AG08396 (cell line): ENCODE measurements at places on chromosomes 5 and 9.
A peak's percentile ranks its signal among the peaks of the same experiment; 100 is the strongest.

DNA sequence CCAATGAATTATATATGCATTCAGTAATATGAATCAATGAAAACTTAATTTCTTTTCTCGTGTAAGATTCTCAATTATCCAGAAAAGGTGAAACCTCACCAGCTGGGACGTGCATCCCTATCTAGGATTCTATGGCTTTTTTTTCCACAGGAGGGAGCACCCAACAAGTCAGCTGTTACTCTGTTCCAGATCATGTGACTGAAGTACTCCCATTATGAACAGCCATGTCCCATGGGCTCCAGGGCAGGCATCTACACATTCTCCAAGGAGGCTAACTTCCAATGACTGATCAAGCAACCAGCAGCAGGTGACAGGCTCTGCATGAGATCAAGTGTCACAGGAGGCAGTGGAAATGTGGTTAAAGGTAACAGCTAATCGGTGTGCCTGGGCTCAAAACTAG lies 118.8 kb downstream of the ELAVL2 start:
- DNase-seq, result no peak

- no peak for DNase-seq
These were observed 70.4 kb downstream of the RAPGEF1 start for GRCh38 chr9:131669269-131670157.

DNA sequence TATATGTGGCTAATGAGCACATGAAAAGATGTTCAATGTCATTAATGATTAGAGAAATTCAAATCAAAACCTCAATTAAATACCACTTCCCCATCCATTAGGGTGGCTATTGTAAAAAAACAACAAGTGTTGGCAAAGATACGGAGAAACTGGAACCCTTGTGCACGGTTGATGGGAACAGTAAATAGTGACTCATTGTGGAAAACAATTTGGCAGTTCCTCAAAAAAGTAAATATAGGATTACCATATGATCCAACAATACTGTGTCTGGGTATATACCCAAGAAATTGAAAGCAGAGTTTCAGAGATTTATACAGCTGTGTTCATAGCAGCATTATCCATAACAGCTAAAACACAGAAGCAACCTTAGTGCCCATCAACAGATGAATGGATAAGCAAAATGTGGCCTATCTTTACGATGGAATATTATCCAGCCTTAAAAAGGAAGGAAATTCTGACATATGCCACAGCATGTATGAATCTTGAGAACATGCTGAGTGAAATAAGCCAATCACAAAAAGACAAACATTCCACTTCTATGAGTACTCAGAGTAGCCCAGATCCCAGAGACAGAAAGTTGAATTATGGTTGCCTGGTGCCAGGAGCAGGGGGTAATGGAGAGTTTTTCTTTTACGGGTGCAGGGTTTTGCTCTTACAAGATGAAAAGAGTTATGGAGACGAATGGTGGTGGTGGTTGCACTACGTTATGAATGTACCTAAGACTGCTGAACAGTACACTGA lies 41.4 kb upstream of the LRRC14B start:
- no peak for DNase-seq

DNA sequence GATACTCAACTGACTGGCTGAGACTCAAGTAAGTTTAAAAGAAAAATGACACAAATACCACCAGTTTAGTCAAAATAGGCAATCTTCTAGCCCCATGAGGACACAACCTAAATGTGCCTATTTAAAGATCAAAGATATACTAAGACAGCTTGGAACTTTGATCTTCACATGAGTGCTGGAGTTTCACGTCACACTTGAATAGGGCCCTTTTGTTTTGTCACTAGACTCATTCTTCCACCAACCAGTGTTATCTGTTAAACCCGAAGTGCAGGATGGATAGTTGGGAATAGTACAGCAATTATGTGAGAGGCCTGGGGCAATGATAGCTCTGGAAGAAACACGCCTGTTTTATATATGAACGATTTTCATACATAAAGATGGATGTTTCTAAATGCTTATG lies 792.8 kb upstream of the NUDT12 start:
- no peak for DNase-seq

DNA sequence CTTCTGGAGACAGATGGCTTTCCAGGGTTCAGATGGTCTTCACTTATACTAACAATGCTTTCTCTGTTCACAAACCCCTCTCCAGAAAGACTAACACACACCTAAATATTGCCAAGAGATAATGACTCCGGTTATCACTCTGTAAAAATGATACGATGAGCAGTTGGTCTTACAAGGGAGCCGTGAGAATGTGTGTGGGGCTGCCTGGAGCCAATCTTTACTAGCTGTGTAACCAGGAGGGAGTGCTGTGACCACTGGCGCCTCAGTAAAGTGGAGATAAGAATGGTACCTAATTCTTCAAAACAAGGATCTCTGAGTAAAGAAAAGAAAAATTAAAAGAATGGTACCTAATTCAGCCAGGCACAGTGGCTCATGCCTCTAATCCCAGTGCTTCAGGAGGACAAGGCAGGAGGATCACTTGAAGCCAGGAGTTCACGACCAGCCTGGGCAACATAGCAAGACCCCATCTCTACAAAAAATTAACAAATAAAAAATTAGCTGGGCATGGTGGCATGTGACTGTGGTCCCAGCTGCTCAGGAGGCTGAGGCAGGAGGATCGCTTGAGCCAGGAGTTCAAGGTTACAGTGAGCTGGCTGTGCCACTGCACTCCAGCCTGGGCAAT lies 39.9 kb upstream of the IL17B start:
- DNase-seq, result no peak

- no peak for DNase-seq
These were observed 98.4 kb downstream of the MAPKAP1 start for GRCh38 chr9:125608489-125609224.

DNA sequence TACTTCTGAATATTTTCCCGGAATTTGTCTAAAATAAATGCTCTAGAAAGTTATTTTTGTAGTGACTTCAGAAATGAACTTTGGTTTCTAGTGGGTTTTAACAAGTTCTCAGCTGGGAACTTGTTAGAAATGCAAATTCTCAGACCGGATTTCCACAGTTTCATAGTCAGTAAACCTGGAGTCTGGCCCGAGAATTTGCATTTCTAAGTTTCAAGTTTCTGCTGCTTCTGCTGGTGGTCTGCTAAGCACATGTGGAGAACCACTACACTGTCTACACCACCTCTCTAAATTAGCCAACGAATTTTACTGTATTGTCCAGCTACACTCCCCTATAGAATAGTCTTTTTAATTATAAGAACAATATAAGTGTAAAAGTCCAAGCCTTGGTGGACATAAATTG lies 208.0 kb downstream of the CHSY3 start:
- DNase-seq, result no peak

- DNase-seq, result peak; percentile 12
These were observed 490.2 kb upstream of the DAP start for GRCh38 chr5:11251247-11251646.

DNA sequence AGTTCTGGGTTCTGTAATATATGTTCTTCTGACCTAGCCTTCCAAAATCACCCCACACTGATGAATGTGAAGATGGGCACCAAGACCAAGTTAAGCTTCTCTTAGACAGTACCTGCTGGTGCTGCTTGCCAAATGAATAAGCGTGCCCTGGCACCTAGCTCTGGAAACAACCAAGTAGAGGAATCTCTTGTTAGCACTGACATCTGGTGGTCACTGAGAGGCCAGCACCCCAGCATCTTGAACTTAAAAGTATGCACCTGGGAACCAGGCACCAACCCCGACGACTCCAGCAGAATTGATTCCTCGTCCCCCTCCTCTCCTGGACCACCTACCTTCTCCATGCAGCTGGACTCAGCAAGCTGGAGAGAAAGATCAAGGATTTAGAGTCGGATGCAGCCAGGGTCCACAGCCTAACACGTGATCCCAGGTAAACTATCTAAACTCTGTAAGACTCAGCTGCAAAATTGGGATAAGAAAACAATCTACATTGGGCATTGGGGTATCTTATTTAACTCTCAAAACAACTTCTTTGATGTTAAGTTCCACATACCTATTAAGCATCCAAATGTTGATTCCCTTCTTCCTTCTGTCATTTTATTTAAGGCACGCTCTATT lies 89.8 kb downstream of the SLC1A3 start:
- DNase-seq, result peak; percentile 61

GRCh38 chr5:124843596-124843899 lies 97.1 kb upstream of the ZNF608 start:
- DNase-seq, result no peak

GRCh38 chr9:89891591-89892304 lies 286.9 kb downstream of the GADD45G start:
- no peak for DNase-seq

DNA sequence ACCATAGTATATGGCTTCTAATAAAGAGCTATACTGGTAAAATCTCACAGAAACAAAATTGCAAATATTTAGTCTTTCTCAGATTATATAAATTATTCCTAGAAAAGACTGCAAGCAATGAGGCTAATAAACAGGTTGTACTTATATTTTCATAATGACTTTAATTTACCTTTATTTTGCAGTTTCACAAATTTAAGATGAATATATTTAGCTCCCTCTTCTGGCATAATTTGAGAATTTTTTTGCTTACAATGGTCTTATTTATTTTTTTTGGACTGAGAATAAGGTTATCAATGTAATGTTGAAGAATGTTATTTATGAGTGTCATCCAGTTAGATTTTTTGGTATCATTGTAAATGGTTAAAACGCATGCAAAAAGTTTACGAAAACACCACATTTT lies 56.7 kb downstream of the PIK3R1 start:
- no peak for DNase-seq

DNA sequence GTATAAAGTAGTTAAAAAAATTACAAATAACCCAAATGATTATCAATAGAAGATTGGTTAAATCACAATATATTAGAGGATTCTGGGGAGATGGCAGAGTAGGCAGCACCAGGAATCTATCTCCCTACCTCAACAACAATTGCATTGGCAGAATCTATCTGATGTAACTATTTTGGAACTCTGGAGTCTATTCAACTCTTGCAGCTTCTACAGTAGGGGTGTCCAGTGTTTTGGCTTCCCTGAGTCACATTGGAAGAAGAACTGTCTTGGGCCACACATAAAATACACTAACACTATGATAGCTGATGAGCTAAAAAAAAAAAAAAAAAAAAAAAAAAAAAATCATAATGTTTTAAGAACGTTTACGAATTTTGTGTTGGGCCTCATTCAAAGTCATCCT lies 29.2 kb upstream of the ECM2 start:
- DNase-seq, result no peak

DNA sequence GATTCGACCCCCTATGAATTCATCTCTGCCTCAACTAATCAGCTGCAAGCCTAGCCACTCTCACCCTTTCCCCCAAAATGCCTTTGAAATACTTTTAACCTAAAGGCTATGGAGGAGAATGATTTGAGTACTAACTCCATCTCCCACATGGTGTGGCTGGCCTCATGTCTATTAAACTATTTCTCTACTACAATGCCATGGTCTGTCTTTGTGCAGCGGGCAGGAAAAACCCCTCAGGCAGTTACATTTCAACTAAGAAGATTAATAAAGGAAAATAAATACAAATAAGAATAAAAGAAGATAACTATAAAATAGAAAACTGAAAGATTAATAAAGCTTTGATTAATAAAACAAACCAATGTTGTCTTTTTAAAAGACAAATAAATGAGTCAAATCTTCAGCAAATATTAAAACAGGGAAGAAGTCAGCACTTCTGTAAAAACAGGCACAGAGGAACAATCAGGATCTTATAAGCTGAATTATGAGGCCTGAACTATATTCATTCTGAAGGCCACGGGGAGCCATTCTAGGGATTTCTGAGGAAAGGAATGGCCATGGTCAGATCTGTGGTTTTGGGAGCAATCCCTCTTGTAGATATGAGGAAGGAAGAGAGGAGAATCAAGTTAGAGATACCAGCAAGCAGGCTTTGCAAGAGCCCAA lies 116.1 kb upstream of the SLC12A2 start:
- no peak for DNase-seq

DNA sequence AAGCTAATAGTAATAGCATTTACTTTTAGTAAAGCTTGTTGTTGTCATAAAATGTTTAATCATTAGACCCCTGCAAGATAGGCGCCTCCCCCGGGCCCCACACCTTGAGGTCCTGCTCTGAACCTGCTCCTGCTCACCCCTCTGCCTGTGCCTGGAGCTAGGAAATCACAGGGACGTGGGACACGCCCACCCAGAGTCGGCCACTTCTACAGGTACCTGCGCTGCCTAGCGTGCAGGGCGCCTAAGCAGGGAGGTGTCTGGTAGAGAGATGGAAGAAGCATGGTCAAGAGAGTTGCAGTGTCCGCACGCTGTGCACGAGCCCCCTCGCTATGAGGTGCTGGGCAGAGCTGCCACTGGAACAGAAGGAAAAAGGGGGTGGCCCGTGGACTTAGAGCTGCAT lies 52.6 kb downstream of the HINT1 start:
- no peak for DNase-seq
